Activated CD4-positive, alpha-beta T cell treated with anti-CD3 and anti-CD28 coated beads for 48 hours (primary cell): ENCODE measurements at places on chromosomes 6 and 20.

DNA sequence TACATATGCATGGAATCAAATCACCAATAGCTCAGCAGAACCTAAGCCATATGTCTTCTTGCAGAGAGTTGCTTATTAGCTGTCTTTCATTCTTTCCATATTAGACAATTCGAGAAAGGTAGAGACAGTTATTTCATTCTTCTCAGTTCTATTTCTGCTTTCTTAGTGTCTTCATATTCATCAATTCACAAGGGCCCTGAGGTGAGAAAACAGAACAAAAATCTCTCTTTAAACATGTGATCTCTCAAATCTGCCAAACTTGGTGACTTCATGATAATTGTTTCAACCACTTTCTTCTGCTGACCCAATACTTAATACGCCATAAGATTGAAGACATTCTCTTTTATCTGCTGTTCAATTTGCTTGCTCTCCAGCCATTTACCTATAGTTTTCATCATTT lies 229.7 kb upstream of the MARCKS start:
- DNase-seq: no peak

DNA sequence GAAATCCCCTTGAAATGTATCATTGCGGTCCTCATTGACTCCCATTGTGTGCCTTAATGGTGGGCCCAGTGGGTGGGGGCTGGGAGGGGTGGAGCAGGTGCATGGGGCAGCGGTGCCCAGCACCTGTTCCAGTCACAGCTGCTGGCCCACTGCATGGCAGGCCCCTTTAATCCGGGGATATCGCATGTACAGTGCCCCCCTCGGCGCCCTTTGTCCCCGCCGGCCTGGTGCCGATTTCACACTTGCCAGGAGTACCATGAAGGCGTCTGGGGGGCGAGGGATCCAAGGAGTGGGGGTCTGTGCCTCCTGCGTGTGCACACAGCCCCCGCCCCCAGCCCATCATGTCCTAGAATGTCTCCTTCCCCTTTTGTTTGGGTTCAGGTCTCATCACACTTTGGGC lies 2.8 kb downstream of the SNAI1 start:
- DNase-seq: no peak

GRCh38 chr6:138654715-138655634 lies 118.6 kb upstream of the CCDC28A start:
- DNase-seq: peak; percentile 52

GRCh38 chr6:82257088-82257774 lies 9.7 kb upstream of the IBTK start:
- no peak for DNase-seq

- DNase-seq: no peak
Observed at GRCh38 chr6:152293404-152293803, 343.8 kb downstream of the SYNE1 start.

DNA sequence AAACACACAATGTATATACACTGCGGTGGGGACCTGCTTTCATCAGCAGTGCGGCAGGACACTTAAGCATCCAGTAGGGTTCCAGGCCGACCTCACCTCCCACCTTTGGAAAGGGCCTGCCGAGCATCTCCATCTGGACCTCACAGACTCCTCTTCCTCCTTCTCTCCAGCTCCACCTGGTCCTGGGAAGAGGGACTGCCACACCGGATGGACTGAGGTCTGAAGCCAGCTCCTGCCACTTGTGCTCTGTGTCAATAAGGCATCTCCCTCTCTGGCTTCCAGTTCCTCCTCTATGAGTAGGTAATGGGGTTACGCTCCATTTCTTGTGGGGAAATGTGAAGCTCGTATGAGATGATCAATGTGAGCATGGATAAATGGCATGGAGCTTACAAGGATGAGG lies 19.1 kb upstream of the NNAT start:
- no peak for DNase-seq

GRCh38 chr6:47161176-47161687 lies 119.1 kb upstream of the ADGRF1 start:
- no peak for DNase-seq

DNA sequence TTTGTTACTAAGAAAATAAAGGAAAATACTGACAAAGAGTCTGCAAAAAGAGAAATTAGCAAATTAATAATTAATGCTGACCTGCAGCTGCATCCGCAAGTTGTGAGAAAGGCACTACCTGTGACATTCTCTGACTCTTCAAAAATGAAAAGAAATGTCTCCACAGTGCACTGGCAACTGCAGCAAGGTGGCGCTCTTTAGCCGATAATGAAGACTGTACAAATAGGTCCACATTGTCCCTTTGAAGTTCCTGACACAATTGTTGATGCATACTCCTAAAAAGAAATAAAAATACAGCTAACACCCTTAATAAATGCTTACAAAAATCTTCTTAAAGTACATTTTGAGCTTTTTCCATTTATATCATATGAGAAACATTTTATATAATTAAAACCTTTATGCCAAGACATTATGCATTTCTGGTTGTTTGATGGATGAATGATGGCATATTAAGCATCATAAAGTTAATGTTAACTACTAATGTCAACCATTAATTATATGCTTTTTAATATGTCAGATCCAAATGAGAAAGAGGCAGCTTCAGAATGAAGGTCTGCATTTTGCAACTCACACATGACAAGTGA lies 96.5 kb downstream of the MMS22L start:
- peak; percentile 77 for DNase-seq

DNA sequence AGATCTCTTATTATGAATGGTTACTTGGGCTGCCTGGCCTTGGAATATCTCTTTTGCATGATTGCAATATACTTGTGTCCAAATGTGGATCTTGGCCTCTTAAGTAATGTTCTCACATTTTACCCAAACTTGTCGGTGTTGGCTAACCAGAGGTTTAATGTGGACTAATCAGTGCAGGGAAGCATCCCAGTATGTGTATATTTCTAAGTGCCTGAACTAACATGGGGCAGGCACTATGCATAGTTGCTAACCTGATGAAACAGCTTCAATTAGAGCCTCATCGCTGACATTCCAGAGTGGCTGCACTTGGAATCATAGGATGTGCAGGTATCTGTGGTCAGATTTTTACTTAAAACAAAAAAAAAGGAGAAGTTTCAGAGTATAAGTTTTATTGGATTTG lies 160.0 kb downstream of the PDE7B start:
- DNase-seq: no peak

- DNase-seq: no peak
Observed at GRCh38 chr6:20947977-20948376, 413.7 kb downstream of the CDKAL1 start.

DNA sequence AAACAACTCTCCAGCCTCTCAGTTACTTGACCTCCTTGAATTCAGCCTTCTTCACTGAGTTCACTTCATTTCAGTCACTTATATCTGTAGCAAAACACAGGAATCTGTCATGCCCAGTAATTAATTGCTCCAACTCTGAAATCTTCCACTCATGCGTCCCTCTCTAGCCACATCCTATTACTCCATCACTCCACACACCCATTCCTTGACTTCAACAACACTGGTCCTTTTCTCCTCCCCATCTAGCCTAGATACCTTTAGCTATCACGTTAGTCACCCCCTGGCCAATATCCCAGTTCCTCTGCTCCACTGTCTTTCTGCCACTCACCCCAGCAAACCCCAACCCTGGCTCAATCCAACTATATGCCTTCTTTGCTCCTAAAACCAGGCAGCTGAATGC lies 7.7 kb downstream of the ZHX3 start:
- DNase-seq: no peak
